ENCODE measurements at places on chromosomes 7 and 10. TPM values are rescaled to one million over a fixed set of nuclear protein-coding genes. Genes with fewer than 3 reads are reported as not detected.

Gene PARP12
- 42.6 TPM for total RNA-seq

Gene ANK3
- 24.3 TPM for total RNA-seq

Gene PRSS37
- total RNA-seq: not detected

Gene SPAM1
- total RNA-seq: not detected

Gene TAS2R41
- 0.69 TPM for total RNA-seq

Gene RADIL
- total RNA-seq: 4.0 TPM

Gene PRKAR2B
- 4.8 TPM for total RNA-seq

Gene C7orf25
- total RNA-seq: 3.2 TPM

Gene MYOZ1
- 3.2 TPM for total RNA-seq

Gene FRMD4A
- 55.9 TPM for total RNA-seq

Gene HABP2
- not detected for total RNA-seq

Gene MRPS16
- 44.8 TPM for total RNA-seq

All from aorta (tissue), 5 donors.